Tibial nerve (tissue), 4 donors: ENCODE measurements at places on chromosomes 1 and 21.

GRCh38 chr1:32151319-32151787, 28.1 kb upstream of the TXLNA start:
- DNase-seq: no peak

DNA sequence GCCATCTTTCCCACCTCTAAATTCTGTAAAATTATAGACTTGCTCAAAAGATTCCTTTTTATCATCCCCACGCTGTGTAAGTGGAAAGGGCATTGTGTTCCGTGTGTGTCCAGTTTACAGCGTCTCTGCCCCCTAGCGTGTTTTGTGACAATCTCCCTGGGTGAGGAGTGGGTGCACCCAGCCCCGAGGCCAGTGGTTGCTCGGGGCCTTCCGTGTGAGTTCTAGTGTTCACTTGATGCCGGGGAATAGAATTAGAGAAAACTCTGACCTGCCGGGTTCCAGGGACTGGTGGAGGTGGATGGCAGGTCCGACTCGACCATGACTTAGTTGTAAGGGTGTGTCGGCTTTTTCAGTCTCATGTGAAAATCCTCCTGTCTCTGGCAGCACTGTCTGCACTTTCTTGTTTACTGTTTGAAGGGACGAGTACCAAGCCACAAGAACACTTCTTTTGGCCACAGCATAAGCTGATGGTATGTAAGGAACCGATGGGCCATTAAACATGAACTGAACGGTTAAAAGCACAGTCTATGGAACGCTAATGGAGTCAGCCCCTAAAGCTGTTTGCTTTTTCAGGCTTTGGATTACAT, 61.9 kb downstream of the POFUT2 start:
- no peak for DNase-seq

DNA sequence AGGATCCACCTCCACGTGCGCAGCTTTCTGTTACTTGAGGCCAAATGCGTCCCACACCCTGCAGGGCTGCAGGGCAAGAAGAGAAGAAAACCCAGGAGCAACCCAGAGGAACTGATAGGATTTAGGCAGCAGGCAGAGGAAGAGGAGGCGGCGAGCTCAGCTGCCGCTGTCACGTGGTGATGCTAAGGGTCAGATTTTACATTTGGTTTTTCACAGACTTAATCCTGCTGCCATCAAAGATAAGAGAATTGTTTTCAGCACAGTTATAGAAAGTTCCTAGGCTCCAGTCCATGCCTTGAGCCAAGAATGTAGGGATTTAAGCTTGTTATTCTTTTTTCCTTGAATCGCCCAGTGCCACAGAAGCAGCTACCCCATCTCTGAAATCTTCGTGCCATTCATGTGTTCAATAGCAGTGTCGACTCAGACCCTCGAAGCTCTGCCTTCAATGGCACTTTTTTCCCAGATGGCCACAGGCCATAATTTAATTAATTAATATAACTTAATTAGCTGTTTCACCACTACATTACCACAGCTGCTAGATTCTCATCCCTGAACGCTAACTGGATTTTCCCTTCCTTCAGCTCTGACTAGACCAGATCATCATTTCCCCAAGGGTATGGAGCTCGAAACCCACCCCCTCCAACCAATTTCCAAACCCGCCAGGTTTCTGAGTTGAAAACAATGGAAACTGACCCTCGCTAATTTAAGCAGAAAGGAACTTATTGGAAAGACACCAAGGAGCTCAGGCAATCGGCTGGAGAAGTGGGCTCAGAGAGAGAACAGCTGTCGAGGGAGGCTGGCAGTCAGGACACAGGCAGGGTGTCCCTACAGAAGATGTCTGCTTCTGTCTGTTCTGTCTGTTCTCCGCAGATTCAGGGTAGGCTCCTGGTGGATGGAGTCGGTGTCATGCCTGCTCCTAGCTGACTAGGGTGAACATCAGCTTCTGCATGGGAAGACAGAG, 36.2 kb downstream of the LDLRAP1 start:
- no peak for DNase-seq

DNA sequence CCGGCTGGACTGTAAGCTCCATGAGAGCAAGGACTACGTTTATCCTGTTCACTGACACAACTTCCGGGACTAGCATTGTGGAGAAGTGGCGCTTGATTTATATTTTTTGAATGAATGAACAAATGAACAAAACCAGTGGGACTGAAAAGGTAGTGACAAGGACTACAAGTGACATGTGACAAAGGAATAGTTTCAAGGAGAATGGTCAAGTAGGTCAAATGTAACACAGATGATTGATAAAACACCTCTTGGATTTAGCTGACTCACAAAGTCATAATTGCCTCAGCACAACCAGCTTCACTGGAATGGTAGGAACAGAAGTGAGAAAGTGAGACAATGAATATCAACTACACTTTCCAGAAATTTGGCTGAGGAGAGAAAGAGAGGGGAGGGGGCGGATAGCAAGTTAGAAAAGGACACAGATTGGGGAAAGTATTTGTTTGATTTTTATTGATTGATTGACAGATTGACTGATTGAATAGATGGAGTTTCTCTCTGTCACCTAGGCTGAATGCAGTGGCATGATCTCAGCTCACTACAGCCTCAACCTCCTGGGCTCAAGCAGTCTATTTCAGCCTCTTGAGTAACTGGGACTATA, 14.2 kb downstream of the MTF1 start:
- no peak for DNase-seq

DNA sequence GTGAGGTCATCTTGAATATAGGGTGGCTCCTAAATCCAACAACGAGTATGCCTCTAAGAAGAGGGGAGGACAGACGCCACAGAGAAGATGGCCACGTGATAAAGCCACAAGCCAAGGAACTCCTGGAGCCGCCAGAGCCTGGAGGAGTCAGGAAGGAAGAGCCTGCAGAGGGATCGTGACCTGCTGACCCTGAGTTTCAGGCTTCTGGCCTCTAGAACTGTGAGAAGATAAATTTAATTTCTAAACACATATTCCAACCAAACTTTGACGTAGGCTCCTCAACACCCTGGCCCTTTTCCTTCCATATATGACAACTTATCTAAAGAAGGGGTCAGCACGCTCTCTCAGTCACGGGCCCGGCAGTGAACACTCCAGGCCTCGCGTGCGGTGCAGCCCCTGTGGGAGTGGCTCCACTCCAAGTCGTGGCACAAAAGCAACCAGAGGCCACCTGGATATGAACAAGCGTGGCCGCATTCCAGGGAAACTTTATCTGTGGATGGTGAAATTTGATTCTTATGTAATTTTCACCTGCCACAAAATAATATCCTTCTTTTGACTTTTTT, 138.6 kb upstream of the AJAP1 start:
- no peak for DNase-seq

DNA sequence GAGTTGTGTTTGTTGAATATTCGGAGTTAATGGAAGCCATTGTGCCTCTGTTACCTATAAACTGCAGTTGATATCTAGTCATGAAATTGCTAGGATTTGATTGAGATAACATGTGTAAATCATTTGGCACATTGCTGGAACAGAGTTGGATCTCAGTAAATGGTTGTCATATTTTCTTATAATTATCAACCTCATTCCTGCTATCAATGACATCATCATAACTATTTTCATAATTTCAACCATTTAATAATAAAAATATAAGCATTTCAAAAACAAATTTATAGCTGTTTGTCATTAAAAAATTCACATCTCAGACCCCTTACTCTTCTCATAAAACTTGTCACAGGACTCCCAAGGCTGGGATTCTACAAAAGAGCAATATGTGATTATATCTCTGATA, 133.4 kb downstream of the PTGER3 start:
- DNase-seq: no peak

GRCh38 chr21:44299085-44299457, 782 bp upstream of the PFKL start:
- DNase-seq: no peak

- DNase-seq: no peak
Observed at GRCh38 chr1:203049576-203050180, 23.4 kb downstream of the PPFIA4 start.

- DNase-seq: no peak
Observed at GRCh38 chr1:175784831-175785230, 41.4 kb upstream of the TNR start.

GRCh38 chr1:15501208-15502032, 22.6 kb downstream of the CASP9 start:
- no peak for DNase-seq

DNA sequence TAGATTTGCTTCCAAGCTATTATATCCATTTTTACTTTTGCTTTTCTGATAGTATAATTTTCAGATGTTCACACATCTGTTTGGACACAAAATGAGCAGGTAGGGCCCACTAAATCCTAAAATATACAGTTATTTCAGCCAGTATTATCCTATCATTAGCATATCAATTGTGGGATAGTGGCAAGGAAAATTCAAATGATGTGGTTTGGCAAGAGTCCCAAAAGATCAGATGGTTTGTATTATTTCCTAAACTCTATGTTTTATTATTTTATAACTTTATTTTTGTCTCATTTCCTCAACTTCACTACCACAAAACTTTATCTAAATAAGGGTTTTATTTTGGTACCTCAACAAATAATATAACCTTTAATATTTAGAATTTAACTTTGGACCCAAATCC, 1659.6 kb downstream of the NCAM2 start:
- no peak for DNase-seq

DNA sequence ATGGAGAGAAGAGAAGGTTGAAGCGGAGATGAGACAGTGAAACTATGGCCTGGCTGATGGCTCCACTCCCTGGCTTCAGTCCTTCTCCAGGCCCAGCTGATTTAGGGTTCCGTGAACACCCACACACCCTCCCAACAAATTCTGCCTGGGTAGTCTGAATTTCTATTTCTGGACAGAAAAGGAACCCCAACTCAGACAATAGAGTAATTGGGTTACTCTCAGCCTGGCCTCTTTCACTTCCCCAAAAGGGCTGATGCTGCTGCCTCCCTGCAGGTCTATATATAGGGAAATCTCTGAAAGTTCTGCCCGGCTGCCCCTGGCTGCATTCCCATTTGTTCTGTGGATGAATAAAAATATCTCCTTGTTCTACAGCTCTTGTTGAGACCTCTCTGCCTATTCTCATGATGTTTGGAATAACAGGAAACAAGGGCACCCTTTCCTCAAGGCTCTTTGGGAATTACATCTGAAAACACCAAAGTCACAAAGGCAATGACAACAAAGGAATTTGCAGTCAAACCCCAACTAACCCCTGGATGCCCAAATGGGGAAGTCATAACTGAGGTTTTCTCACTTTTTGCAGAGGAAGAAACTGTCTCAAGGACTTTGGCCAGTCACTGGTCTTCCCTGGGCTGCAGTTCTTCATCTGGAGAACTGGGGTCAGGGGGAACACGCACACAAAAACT, 11.4 kb upstream of the ZSCAN20 start:
- DNase-seq: peak; percentile 21

DNA sequence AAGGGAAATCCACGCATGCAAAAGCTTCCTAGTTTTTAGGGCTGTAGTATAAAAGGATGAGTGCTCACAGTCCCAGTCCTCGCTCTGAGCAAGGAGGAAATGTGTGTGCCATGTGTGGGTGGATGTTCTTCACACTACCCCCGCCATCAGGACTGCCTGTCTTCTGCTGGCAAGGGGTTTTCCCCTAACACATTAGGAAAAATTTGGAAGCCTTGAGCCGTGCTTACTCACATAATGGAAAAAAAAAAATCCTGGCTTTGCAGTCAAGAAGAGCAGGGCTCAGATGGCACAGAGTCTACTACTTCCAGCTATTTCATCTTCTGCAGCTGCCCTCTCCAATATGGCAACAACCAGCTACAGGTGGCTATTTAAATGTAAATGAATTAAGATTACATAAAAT, 363.1 kb downstream of the PLPP3 start:
- no peak for DNase-seq

DNA sequence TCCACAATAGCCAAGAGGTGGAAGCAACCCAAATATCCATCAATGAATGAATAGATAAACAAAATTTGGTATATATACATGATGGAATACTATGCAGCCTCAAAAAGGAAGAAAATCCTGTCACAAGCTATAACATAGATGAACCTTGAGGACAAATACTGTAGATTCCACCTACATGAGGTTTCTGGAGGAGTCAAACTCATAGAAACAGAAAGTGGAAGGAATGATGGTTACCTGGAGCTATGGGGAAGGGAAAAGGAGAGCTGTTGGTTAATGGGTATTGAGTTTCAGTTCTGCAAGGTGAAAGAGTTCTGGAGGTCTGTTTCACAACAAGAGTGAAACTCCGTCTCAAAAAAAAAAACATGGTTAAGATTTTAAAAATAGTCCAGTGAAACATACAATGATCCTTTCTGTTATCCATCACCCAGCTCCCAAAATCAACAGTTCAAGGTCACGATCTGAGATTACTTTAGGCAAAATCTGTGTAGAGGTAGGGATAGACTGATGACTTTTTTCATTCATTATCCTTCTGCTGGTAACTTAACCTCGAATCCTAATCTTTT, 80.8 kb upstream of the HNRNPU start:
- DNase-seq: no peak

- no peak for DNase-seq
Observed at GRCh38 chr1:177897281-177897997, 72.4 kb downstream of the SEC16B start.

DNA sequence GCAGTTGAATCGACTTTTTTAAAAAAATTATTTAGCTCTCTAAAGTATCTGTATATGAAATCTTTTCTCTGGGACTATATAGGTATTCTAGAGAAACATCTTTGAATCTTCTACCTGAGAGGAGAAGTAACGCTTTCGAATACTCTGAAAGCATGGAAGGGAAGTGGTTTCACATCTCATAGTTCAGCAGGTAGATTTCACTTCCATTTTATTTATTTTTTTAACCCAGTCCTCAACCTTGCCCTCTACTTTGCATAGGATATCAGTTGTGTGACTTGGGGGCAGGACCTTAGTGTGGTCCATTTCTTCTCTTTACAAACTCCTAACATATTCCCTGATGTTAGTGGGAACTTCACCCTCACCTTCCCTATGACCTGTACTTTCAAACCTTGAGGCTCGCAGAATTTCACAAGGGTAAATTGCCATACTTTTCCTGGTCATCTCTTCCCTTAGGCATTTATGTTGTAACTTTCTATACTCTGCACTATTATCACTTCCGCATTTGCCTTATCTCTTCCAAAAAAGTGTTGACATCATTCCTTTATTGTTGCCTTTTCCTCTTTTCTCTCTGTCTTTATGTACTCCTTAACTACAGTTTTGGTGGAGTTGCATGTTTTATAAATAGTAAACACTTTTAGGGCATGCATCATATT, 1208.5 kb upstream of the ADGRL4 start:
- DNase-seq: no peak

DNA sequence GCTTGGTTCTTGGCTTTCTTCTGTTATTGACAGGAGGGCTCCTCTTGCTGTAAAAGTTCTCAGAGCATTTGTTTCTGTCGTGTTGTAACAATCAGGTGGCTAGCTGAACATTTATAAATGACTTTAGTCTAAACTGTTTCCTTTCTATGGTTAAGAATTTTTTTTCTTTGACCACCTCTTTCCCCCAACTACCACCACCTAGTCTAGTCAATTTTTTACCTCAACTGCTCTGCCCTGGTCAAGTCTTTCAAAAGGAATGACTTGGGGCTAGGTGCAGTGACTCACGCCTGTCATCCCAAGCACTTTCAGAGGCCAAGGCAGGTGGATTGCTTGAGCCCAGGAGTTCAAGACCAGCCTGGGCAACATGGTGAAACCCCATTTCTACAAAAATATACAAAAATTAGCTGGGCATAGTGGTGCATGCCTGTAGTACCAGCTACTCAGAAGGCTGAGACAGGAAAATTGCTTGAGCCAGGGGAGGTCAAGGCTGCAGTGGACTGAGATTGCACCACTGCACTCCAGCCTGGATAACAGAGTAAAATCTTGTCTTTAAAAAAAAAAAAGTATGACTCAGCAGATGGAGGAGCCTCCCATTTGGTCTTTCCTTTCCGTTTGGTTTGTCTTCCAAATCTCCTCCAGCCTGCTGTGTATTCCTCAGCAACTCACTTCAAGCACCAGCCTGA, 40.7 kb downstream of the MAP3K21 start:
- DNase-seq: no peak
